Cortex of kidney (tissue), 1 donor: ENCODE measurements at places on chromosomes 7 and 10.

- no peak for DNase-seq
Measured at GRCh38 chr7:46525876-46526275, 604.8 kb upstream of the IGFBP3 start.

DNA sequence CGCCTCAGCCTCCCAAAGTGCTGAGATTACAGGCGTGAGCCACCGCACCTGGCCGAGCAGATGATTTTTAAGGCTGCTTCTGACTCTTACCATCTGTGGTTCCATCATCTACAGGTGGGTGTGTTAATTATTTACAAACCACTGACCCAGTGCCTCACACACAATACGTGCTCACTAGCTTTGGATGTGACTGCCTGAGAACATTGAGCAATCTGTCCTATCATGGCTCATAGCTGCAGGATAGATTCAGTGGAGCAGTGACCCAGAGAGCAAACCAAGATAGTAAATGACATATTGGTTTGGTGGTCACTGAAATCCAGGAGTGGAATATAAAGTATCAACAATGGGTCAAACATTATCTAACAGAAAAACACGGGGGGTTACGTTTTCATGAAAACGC lies 24.1 kb downstream of the GPAM start:
- DNase-seq: no peak

DNA sequence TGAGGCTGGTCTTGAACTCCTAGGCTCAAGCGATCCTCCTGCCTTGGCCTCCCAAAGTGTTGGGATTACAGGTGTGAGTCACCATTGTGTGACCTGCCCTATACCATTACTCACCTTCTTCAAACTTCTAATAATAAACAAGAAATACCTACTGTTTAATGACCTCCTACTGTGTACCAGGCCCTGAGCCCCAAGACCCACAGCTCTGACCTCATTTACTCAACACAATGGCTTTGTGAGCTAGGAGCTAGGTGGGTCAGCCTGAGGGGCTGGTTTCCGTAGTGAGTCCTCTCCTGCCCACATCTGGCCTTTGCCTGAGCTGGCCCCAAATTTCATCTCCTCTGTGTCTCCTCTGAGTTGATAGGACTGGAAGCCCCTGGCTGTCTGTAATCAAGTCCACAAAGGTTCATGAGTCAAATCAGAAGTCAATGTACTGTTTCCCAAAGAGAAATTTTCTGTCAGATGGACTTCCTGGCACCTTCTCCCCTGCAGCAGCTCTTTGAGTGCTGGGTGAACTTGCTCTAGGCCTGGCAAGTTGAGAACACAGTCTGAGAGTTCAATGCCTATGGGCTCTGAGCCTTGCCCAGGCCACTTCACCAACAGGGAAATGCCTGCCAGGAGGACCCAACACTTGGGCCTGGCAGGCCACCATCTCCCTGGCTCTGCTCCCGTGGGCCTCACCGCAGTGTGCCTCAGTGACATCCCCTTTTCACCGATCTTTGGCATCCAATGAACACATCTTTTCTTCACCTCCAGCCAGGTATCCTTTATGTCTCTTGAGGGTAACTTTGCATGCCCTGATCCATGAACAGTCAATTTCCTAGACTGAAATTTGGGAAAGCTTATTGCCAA lies 24.0 kb downstream of the NEURL1 start:
- no peak for DNase-seq

- DNase-seq: no peak
Measured at GRCh38 chr7:42727451-42727850, 184.4 kb downstream of the C7orf25 start.

DNA sequence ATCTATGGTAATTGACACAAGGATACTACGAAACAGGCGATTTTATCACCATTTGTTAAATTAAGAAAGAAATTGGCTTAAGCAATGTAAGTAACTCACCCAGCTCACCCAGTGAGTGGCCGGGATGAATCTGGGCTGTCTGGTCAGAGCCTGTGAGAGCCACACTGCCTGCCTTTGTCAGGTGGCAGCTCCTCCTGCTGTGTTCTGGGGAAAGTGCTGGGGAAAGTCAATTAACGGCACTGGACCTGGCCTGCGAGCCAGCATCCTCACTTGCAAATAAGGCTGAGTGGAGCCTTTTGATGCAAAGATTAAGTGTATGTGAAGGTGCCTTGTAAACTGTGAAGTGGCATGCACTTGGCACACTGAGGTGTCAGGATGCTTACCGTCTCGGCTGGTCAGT lies 13.4 kb upstream of the CXCL12 start:
- DNase-seq: no peak

DNA sequence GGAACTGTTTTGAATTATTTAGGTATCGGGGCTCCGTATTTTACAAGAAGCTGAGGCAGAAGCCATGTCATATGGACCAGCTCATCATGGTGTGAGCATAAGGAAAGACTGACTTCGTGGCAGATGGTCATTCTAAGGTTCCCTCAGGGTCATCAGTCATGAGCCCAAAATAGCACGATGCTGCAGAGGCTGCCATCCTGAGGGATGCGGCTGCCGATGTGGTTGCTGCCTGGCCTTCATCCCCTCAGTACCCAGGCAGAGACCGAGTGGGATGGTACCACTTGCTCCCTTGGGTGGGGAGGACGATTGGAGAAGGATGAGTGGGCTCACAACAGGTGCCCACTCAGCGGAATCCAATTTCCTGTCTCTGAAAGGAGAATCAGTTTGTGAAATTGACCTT lies 490.3 kb downstream of the SDK1 start:
- no peak for DNase-seq

- DNase-seq: no peak
Measured at GRCh38 chr10:18417950-18418527, 233.3 kb downstream of the NSUN6 start.

- DNase-seq: no peak
Measured at GRCh38 chr10:80465839-80466590, 11.9 kb downstream of the TSPAN14 start.

DNA sequence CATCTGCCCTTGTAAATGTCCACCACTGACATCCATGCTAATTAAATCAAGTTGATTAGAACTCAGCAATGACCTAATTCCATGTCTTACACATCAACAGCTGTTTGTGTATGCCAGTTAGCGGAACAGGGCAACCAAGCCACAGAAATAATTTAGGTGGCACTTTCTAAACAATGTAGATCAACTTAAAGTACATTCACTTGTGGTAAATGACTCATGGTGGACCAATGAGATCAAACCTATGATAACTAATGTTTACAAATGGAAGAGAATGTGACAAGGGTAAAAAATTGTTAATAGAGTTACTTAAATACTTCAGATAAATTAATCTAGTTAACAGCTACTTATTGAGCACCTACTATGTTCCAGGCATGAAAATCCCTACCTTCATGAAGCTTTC lies 63.1 kb upstream of the ICA1 start:
- no peak for DNase-seq

DNA sequence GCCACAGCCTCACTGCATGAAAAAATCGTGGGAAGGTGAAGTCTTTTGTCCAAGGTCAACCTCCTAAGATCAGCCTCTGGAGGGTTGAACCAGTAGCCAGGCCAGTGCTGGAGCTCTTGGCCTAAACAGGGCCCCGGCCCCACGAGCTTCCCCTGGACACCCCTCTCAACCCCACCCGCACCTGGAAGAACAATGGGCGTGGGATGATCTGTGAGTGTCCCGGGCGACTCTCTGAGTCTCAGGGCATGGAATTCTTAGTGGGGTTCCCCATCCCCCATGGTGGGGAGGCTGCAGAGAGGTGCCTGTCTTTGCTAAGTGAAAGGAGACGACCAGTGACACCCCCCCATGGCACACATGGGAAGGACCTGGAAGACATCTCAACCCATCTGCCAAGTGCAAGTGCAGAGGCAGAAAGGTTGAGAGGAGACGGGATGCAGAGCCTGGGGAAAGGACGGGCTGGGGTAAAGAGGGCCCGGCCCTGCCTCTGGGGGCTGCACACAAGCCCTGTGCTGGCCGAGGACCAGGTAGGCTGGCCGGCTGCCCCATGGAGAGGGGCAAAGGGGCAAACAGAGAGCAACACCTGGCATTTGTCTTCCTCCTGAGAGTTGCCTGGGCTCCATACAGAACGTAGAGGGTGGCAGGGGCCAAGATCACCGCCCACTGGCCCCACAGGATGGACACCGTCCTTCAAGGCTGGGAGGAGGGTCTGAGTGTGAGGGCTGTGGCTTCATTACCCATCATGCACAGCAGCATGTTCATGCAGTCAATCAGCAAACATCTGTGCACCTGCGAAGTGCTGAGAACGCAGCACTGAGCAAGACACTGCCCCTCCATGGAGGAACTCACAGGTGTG lies 163.0 kb upstream of the PPP2R2D start:
- no peak for DNase-seq

GRCh38 chr10:126207313-126207771 lies 180.9 kb downstream of the ADAM12 start:
- no peak for DNase-seq

DNA sequence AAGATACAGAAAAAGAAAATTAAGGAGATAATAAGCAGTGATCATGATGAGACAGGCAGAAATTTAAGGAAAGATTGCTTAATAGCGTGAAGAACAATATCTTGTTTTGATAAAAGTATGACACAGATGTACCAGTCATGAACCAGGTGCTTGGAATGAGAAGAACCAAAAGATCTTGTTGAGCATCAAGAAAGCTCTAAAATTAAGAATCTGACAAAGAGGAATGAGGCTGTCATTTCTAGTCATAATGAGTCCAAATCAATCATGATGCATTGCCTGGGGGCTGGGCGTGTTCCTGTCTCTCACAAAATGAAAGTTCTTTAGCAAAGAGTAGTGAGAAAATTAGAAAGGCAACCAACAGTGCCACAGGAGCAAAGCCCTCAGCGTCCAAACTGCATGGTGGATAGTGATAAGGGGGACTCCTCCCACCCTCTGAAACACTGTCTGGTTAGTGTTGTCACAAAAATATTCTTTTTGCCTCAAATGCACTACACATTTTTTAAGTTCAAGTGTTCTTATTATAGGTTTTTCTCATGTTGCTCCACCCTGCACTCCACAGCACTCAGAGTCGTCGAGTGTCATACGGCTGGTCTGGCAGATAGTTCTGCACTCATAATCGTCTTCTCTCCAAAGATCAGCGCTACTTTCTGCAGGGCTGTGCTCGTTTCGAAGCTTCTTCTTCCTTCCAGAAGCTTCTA lies 439.6 kb downstream of the TNS3 start:
- no peak for DNase-seq

DNA sequence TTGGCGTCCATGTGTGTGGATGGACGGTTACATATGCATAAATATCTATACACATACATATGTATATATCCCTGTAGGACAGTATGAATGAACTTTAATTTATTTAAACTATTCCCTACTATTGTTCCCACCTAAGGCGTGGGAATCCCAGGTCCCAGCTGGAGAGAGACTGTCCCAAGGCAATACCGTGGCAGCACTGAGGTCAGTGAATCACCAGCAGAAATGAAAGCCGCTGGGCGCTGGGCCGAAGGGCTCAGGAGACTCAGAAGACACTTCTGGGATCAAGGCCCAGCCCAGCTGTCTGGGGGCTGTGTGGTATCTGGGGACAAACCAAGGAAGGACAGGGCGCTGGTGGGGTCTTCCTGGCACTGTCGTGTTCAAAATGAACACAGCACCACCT lies 49.6 kb upstream of the MYL10 start:
- DNase-seq: no peak

GRCh38 chr7:46291601-46292150 lies 370.6 kb upstream of the IGFBP3 start:
- DNase-seq: no peak

- DNase-seq: no peak
Measured at GRCh38 chr7:103912891-103913605, 76.4 kb downstream of the RELN start.

GRCh38 chr7:128168667-128169210 lies 72.3 kb upstream of the LEP start:
- DNase-seq: no peak

DNA sequence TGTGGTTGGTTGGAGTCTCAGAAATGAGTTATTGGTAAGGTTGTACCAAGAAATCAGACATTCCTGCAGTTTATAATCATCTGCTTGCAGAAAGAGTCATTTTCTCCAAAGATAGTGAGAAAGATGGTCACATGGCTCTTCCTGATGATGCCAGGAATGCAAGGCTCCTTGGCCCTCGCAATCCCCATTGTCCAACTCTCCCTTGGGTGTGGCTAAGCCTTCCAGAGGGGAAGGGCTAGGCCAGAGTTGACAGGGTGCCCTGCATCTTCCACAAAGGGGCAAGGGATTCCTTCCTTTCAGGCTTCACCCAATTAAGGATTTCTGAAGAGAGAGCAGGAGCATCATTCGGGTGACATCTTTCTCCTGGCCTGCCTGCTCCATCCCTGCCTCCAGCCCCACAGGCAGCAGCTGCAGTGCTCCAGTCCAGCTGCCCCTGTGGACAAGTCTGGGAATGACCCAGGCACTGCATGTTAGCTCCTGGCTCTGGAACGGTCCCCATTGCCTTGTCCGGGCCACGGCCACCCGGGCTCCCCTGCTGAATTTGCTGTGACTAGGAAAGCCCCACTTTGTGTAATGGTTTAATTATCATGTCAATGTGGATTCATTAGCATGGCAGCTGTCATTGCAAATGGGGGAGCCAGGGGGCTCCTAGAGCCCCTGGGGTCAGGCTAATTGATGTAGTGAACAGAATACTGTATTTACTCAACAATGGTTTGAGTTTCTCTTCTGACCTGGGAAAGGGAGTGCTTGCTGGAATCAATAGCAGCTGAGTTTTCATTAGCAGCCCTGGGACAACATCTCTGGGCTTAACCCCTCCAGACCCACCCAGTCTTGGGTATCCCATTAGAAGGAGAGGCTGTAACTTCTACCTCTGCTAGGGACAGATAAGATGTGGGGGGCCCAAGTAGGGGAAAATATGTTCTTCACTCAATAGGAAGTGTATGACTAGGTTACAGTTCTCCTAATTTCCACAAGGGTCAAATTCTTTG lies 112.6 kb upstream of the TBX20 start:
- DNase-seq: no peak

DNA sequence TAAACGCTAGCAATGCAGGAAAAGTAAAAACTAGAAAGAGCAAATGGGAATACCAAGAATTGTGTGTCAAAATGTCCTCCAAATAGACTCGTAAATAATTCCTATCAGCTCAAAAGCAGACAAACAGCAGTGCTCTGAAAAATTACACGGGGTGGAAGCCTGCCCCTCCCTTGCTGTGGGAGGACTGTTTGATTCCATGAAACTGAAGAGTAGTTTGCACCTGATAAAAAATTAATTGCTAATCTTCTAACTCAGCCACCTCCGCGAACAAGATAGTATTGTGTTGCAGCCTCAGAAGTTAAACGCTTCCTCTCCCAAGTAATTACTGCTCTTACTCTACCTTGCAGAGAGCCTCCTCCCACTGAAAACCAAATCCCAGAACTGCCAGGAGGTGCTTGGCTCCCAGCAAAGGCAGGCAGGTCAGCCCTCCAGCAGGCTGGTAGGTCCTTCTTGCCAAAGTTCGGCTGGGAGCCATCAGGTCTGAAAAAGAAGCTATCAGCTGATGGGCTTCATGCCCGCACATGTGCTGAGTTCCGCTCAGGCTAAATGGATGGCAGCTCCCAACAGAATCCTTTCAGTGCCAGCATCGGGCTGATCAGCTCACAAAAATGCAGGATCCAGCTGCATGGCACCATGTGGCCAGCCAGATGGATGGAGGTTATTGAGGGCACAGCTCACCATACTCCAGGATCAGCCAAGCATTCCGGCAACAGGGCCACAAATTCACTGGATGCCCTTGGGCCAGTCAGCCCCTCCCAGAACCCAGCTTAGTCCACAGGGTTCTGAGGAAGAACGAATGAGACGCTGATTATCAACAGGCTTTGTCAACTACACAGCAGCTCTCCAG lies 37.1 kb downstream of the MAD1L1 start:
- no peak for DNase-seq

GRCh38 chr7:129366-130221 lies 62.8 kb upstream of the FAM20C start:
- no peak for DNase-seq

GRCh38 chr10:126334272-126334671 lies 54.0 kb downstream of the ADAM12 start:
- DNase-seq: no peak

GRCh38 chr10:14332903-14333302 lies 2.2 kb upstream of the FRMD4A start:
- no peak for DNase-seq
